ENCODE measurements at places on chromosomes 7 and 10.

- peak; percentile 51 for DNase-seq
Observed at GRCh38 chr10:101693978-101694673, 844 bp downstream of the FBXW4 start.

DNA sequence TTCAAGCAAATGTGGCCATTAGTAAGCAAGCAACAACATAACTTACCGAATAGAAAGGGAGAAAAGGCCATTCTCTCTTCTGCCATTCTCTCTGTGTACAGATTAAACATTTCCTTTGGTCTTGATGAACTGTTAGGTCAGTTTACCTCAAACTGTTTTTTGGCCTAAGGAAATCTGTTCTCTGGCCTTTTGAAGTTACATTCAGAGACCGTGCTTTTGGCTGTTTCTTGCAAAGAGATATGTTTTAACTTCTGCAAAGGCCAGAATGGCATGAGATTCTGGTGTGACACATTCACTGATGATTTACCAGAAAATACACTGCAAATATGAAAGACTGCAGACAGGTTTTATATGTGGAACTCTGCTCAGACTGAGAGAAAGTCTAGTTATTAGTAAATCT lies 22.2 kb downstream of the AHR start:
- no peak for DNase-seq

- no peak for DNase-seq
Observed at GRCh38 chr10:78278058-78278404, 244.4 kb downstream of the RPS24 start.

GRCh38 chr10:28775773-28776172 lies 98.5 kb downstream of the BAMBI start:
- DNase-seq, result no peak

DNA sequence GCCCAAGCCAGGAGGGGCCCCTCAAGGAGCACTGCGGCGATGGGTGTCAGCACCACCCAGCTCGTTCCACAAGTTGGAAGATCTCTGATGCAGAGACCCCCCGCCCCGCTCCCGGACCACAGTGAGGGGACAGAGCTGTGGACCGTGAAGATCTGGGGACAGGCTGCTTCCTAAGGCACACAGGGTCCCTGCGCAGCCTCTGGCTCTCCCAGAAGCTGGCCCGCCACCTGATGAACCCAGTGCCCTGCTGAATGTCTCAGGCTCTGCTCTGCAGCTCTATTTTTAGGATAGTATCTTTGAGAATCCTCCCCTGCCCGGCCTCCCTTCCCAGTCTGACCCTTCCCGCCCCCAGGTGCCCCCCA lies 29.7 kb downstream of the GBX1 start:
- DNase-seq, result no peak

DNA sequence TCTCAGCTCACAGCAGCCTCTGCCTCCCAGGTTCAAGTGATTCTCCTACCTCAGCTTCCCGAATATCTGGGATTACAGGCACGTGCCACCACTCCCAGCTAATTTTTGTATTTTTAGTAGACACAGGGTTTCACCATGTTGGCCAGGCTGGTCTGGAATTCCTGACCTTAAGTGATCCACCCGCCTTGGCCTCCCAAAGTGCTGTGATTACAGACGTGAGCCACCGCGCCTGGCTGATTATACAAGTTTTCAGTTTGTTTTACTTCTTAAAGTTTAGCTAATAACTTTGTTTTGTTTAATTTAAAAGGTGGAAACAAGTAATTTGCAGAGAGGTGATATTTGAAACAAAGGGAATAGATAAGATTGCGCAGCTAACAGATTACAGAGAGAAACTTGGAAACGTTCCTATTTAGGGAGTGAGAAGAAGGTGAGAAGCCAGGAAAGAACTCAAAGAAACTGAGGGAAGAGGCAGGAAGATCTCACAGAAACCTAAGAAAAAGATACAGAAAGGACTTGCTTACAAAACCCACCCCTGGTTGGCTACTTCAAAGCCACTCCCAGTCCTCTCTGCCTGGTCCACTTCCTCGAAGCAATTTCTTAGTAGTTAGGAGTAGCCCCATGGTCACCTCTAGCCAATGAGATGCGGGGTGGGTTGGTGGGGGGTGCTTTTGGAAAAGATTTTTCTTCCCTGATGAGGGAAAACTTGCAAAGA lies 15.0 kb upstream of the PDLIM1 start:
- no peak for DNase-seq

- no peak for DNase-seq
Observed at GRCh38 chr10:4684434-4684833, 141.6 kb upstream of the AKR1E2 start.

Data from effector CD4-positive, alpha-beta T cell (primary cell).